Astrocyte (in vitro differentiated cells and primary cell): ENCODE measurements at places on chromosomes 5 and 9. TPM values are rescaled to one million over a fixed set of nuclear protein-coding genes. Genes with fewer than 3 reads are reported as not detected.
A peak's percentile ranks its signal among the peaks of the same experiment; 100 is the strongest.

DNA sequence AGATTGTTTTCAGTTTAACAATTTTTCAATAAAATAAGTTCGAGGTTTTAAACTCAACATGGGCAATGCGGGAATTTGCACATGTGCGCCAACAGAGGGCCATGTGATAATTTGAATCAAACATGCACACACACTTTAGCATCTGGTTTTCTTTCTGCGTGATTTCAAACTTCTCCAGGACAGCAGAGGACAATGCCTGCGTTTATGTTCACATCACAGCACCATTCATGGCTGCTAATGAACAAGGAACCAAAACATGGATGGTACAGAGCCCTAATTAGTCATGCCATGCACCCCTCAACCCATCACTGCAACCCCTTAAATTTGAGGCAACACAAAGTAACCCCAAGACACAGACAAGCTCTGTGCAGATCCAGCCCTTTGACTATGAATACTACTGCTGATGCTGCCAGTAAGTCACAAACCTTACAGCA lies 2.8 kb downstream of the SHC3 start:
- peak; percentile 47 for DNase-seq

The ATP10B gene
- not detected in 2 replicates for total RNA-seq

DNA sequence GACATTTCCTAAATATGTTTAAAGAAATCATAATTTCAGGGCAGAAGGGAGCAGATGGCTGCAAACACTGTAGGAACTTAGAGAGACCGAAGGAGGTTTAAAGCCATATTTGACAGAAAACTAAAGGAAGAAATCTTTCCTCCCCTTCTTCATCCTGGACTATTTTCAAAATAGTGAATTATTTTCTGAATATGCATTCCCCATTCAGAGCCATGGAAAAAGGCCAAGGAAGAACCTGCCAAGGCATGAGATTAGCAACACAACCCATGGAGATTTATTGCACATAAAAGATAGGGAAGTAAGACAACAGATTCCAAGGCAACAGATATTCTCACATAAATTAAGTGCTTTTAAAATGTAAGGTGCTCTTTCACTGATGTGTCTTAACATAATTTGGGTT lies 233.3 kb upstream of the ADAMTS16 start:
- peak; percentile 8 for DNase-seq

GRCh38 chr5:98786191-98786853 lies 12.9 kb downstream of the RGMB start:
- DNase-seq: peak; percentile 36

- no peak for DNase-seq
Measured at GRCh38 chr5:143229426-143229895, 174.0 kb downstream of the NR3C1 start.

The GRM6 gene
- not detected in 2 replicates for total RNA-seq

GRCh38 chr5:69152731-69153130 lies 14.2 kb upstream of the CCNB1 start:
- no peak for DNase-seq

The GDA gene
- total RNA-seq: not detected in 2 replicates

DNA sequence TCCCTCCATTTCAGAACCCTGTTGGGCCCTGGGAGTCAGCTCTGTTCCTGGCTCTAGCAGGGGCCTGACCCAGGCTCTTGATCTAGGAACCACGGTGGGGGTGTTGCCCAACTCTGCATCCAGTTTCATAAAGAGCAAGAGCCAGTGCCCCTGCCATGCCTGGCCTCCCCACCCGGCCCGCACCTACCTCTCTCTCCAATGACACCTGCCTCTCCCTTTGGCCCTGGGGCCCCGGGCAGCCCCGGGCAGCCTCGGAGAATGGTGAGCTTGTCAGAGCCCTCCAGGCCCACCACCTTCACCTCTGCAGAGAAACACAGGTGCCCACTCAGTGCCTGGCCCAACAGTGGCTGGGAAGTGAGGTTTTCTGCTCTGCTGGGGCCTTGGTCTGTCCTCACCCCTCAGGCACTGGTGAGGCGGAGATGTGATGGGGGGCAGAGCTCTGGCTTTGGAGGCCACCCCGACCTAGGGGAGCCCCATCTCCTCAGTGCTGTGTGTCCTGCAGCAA lies 1.5 kb downstream of the FCN1 start:
- no peak for DNase-seq

The PCA3 gene
- total RNA-seq: not detected in 2 replicates

DNA sequence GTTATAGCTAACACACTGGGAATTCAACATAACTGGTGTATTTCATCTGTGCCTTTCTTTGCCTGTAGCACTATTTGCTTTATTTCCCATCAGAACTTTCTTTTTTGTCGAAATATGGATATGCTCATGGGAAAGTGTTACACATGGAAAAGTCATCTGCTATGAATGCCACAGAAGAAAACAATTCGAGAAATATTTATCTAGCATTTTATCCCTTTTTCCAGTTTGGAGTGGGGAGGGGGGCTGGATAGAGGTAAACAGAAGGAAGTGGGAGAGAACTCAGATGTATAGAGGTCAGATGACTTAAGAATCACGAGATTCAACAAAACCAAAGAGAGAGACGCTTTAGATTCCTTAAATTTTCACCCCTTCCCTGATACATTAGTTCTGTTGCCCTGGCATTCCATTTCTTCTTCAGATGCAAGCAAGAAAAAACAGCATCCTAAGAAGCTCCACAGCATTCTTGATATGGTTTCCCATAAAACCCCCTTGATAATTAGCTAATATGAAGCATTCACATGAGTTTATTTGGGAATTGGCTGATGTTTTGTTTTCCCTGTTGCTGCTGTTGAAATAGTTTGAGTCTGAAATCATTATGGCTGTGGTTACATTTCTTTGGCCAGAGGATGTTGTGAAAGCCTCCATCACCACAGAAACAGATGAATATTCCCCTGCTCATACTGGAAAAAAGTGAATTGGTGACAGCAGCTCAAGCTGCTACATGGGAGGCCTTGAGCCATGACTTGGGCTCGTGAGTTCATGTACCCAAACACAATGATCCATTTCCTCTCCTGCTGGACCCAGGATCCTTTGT lies 335.8 kb upstream of the DAB2 start:
- DNase-seq: peak; percentile 97

GRCh38 chr9:14866200-14866749 lies 44.0 kb downstream of the FREM1 start:
- no peak for DNase-seq

The FRRS1L gene
- 0.43 and 1.1 TPM in 2 replicates for total RNA-seq

GRCh38 chr5:138677782-138678181 lies 75.4 kb upstream of the CTNNA1 start:
- no peak for DNase-seq

DNA sequence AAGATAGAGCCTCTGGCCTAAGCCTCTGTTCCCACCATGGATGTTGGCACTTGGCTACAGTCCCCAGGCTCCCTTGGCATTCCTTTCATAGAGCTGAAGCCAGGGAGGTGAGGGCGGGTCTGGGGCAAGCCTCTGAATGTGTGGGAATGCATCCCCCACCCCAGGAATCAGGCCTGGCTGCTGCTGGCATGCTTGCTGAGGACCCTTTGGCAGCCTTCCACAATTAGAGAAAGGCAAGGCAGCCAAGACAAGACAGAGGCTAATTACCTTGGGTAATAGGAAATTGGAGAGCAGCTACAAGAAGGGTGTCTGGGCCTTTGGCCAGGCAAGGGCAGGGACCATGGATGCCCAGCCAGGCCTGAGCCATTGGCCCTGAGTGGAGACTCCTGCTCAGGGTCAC lies 204.4 kb upstream of the TRIM32 start:
- DNase-seq: peak; percentile 25

- DNase-seq: peak; percentile 75
Measured at GRCh38 chr5:79202076-79202475, 33.9 kb upstream of the JMY start.
